ENCODE measurements at places on chromosomes 1 and 21. TPM values are rescaled to one million over a fixed set of nuclear protein-coding genes. Genes with fewer than 3 reads are reported as not detected.

The C1orf116 gene
- 1.6 TPM for total RNA-seq

The VWA5B1 gene
- total RNA-seq, result 0.15 TPM

The GBP1 gene
- total RNA-seq, result 27.1 TPM

The RHBDL2 gene
- total RNA-seq, result 0.10 TPM

The ICOSLG gene
- total RNA-seq, result 0.81 TPM

- DNase-seq, result no peak
Measured at GRCh38 chr1:17186216-17186909, 18.6 kb upstream of the PADI1 start.

DNA sequence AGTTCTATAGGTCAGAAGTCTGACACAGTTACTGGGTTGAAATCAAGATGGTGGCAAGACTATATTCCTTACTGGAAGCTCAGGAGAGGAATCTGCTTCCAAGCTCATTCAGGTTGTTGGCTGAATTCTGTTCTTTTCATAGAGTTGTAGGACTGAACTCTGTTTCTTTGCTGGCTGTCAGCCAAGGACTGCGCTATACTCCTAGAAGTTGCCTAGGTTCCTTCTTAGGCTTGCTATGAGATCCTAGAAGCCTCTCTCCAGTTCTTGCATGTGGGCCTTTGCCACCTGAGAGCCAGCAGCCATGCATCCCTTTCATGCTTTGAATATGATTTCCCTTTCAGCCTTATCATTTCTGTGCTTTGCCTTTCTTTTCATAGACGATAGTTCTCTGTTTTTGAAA lies 176.4 kb downstream of the RPS6KC1 start:
- no peak for DNase-seq

GRCh38 chr21:17550671-17551308 lies 37.9 kb downstream of the CXADR start:
- no peak for DNase-seq

- DNase-seq, result no peak
Measured at GRCh38 chr21:28339403-28339802, 653.3 kb downstream of the LTN1 start.

DNA sequence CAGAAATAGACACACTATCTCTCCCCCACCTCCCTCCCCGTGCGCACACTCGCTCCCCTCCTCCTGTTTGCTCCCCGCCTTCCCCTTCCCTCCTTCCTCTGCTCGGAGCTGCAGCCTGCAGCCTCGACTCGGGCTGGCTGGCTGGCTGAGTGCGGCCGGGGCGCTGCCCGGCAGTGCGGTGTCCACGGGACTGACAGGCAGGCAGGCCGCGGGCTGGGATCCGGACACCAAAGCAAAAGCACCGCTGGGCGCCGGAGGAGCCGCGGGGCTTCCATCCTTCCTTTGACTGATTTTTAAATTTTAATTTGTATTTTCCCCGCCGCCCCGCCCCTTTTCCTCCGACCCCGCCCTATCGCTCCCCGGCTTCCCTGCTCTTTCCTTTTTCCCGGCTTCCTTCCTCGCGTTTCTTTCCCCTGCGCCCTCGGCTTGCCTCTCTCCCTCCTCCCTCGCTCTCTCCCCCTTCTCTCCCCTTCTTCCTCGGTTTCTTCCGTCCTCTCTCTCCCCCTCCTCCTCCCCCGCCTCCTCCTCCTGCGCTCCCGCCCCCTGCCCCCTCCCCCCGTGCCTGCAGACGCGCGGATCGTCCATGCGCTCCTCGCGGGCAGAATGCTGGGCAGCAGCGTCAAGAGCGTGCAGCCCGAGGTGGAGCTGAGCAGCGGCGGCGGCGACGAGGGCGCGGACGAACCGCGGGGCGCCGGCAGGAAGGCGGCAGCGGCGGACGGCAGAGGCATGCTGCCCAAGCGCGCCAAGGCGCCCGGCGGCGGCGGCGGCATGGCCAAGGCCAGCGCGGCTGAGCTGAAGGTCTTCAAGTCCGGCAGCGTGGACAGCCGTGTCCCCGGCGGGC lies 109.4 kb downstream of the NAV1 start:
- DNase-seq, result peak; percentile 66

DNA sequence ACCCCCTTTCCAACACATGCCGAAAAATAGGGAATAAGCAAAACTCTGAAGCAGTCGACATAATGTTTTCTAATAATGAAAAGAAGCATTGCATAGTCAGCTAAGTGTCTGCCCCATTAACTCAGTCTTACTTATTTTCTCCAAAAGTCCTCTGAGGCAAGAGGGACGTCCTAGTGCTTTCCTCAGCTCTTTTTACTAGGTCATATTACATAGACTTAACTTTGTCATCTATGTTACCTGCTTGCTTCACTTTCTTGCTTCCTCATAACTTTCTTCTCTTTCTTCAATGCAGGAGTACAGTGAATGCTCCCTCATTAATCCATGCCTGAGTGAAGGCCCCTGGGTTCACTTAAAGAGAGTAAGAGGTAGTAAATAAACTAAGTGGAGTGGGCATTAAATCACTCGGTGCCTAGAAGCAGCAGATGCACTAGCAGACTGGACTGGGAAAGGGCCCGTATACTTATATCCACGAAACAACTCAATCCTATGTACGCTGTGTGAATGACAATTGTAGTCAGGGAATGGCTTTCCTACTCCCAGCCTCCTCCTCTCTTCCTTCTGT lies 210.5 kb upstream of the SPAG17 start:
- no peak for DNase-seq

DNA sequence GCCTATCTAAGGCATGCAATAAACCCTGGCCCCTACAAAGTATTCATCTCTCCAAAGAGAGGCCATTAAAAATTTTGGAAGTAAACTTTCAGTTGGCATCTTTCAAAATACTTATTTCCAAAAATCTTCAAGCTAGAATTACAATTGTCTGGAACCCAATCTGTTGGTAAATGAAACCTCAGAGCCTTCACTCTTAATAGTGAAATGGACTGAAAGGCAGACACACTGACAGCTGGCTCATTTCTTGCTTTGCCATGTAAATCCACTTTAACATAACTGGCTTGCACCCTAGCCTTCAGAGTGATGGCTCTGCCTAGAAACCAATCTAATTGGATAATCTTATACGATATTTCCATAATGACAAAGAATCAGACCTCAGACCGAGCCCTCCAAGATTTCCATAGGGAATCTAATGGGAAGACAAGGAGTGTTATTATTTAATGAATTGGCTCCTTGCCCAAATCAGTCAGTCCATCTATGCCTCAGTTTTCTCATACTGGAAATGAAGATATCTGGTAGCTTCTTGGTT lies 9.2 kb upstream of the PALMD start:
- no peak for DNase-seq

DNA sequence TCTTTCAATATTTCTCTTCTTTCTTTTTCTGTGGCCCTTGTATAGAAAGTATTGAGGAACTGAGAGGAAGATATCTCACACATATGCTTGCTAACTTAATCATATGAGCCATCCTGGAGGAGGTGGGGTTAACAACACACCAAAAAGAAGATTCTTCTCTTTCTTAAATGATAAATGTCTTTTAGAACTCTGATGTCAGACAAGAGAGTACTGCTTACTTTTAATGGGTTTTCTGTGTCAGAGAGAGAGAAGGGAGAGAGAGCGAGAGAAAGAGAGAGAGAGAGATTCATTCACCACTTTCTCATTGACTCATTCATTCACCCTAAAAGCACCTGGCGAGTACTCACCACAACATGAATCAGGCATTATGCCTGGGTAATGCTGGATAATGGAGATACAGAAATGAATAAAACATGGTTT lies 250.3 kb upstream of the SGIP1 start:
- no peak for DNase-seq

DNA sequence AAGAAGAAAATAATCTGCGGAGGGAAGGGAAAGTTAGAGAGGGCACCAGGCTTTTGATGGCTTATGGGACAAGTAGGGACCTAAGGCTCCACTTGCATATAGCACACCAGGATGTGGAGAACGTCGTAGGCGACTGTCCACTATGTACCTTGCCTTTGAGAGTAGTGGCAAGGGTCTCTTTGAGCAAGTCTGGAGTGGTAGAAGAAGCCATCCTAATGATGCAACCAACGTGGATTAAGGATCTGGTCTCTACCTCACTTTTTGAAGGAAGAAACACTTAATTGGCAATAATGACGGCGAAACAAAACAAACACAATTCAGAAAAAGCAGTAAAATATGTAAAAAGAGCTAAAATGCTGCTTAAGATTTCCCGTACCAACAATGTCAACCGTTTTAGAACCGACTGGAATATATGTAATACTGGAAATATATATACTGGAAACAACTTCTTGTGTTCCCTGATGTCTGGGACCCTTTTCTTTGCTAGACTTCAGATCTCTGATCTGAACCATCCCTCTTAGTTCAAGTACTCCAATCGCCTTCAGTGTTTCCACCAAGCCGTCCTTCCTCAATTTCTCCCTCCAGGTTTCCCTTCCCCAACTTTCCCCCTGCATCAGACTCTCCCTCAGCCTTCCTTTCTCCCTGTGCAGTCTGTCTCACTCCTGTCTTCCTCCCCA lies 821 bp upstream of the KHDRBS1 start:
- no peak for DNase-seq

DNA sequence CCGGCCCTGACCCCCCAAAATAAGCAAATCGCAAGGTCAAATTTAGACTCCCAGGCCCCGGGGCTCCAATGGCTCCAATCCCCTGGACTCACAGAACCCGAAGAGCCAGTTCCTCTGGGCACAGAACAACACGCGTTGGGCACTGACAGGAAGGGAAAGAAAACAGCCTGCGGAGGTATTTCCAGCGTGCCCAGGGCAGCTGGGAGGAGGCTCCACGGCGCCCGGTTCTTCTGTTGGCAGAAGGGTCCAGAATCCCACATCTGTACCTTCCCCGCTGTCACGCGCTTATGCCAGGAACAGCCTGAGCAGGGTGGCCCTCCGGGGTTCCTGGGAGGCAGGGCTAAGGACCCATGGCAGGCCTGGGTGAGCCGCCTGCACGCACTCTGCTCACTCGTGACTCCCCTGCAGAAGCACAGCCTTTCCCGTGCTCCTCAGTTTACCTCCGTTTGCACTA lies 85.5 kb downstream of the RIPK4 start:
- no peak for DNase-seq

- no peak for DNase-seq
Measured at GRCh38 chr1:201945157-201945556, 1.2 kb downstream of the LMOD1 start.

- peak; percentile 94 for DNase-seq
Measured at GRCh38 chr1:161399257-161399998, 31.8 kb upstream of the CFAP126 start.

GRCh38 chr1:41435570-41436178 lies 48.8 kb downstream of the EDN2 start:
- DNase-seq, result no peak

DNA sequence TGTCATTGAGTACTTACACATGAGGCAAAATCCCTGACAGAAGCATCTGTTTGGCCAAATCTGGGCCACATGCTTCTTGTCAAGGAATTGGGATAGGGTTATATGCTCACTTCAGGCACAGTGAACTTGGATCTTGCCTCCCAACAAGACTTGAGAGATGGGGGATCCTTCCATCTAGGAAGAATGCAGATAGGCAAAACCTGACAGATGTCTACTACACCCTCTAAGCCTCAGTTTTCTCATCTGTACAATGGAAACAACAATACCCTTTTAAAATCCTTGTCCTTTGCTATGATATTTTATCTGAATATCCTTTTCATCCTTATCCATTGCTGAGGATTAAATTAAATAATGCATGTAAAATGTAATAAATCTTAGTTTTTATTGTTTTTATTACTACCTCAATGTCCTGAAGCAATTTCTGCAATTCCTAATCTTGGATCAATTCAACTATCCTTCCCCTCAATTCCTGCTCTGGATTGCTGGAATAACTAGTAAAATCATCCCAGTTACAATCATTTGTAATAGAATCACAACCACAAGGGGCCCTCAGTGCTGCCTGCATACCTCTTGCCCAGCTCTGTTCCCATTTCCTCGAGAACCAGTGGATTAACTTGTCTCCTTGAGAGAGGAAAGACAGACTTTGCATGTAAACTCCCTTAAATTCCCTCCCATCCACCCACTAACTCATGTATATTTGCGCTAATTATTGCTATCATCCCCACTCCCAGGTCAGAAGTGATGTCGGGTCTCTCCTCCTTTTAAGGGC lies 8.1 kb upstream of the XPR1 start:
- DNase-seq, result no peak

DNA sequence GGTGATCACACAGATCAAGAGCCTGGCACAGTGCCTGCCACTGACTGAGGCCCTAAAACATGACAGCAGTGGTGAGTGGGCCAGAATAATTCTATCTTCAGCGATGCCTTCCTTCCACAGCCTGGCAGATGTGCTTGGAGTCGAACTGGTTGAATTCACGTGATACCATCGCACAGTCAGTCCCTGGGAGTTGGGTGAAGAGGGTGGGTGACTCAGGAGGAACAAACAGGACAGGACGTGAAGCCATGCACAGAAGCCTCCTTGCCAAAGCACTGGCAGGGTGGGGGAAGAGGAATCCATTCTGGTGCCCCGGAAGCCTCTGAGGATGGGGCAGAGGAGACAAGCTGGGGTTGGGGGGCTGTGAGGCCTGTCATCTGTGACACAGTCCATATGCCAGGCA lies 80.3 kb upstream of the WNT4 start:
- peak; percentile 11 for DNase-seq

- DNase-seq, result no peak
Measured at GRCh38 chr1:45677751-45678245, 8.5 kb downstream of the GPBP1L1 start.

GRCh38 chr1:53273526-53273925 lies 35.2 kb upstream of the MAGOH start:
- DNase-seq, result no peak

All from ovary (tissue), 10 donors.